ENCODE measurements at places on chromosomes 4 and X.

DNA sequence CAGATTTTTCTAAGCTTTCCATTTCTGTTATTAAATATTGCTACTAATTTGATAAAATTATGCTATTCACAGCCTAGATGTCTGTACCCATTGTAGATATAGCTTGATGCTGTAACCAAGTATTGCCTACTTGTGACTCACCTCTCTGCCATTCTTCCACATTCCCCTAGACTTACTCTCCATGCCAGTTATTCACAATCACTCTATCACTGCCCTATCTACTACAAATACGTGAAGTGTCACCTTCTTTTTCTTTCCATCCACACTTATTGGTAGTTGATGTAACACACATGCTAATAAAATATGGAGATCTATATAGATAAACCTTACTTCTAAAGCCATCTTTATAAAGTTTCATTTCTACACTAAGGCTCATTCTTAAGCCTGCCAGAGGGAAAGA lies 179.4 kb upstream of the PACRGL start:
- DNase-seq: no peak

DNA sequence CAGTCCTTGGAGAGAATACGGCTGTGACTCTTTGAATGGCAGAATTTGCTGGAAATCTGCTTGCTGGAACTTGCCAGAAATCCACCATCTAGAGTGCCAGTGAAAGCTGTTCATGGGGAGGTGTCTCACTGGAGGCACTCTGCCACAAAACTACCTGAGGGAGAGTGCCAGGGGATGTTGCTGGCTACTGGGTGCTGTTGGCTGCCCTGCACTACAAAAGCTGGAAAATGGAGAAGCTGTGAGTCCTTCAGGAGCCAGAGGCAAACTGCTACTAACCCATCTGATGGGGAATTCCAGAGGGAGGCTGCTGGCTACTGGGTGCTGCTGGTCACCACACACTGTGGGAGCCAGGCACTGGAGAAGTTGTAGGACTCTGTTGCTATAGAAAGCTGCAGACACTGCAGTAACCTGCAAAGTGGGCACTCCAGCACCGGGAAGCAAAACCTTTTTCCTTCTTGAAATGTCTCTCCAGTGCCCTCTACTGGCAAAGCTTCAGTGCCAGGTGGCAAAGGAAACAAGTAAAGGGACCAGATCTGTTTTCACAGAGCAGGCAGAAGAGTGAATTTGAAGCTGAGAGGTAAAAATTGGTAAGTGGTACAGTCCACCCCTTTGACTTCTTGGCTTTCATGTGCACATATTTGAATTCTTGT lies 47.8 kb upstream of the HSD17B10 start:
- DNase-seq: peak; percentile 38

DNA sequence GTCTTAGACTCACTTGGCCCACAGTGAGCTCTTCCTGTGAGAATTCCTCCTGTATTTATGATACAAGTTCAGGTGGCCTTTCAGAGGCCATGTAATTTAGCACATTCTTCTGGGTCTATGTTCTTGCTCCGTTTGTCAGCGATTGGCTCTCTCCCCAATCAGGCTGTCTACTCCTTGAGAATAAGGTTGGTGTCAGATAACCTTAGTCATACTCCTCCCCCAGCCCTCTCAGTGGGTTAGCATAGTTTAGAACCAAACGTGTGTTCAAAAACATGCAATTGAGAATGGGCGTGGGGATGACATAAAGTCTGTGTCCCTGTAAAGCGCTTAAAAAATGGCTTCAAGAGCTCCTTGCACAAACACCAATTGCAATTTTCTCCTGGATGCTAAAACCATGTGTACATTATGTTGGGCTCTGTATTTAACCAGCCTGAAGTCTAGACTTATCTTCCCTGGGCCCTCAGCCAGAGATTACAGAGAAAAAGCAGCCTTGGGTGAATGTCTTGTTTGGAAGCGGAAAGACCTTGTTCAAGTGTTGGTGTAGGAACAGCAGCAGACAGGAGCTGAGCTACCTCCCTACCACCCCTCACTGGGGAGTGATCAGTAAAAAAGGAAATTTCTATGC lies 9.9 kb upstream of the CT47C1 start:
- no peak for DNase-seq

DNA sequence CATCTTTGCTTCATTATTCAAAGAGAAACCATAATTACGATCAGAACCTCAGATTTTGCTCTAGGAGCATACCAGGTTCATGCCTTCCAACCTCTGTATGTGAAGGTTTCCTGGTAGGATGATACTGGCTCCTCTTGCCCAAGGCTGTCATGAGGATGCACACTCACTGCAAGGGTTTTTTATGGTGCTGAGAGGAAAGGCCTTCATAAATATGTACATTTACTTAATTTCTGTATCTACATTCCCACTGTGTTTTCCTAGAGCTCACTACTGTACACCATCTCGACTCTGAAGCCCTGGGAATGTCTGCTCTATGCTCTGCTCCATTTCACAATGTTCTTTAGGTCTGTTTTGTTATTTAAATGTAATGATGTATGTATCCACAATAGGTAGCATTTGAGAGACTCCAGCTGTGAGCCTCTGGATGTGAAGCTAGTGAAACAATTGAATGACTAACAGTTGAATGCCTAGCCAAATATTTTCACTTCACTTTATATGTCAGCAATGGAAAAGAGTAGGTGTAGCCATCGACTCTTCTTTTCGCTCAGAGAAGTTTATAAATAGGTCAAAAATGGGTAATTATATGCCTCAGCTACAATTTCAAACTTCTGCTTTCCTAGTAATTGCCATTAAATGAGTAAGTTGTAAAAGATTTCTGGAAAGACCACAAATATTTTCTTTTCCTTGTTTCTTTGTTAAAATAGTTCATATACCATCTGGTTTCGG lies 228.0 kb downstream of the PALLD start:
- DNase-seq: no peak

DNA sequence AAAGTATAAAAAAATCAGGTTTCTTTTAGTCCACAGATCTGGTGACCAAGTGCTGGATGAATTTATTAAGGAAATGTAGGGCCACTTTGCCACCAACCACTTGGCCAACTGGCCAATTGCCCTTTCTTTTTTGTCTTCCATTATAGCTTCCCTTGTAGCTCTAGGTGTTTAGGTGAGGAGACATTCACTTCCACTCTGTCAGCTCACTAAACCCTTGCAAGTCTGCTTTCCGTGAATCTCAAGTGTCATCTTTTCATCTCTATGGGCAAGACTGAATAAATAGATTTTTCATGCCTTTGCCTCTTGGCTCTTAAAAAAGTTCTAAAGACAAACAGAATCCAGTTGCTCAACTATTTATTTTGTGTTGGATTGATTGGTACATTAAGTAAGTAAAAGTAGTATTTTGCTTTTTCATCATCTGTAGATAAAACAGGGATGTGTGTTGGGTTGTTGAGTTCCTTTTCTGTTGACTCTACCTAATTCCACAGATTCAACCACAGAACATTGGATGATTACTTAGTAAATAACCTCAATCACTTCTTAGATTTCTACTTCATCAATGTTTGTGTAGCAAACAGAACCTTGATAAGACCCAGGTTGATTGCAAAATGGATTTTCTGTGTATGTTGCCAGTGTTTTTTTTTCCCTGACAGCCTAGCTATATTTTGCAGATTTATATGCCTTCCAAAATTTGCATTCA lies 68.1 kb upstream of the GRXCR1 start:
- peak; percentile 38 for DNase-seq

DNA sequence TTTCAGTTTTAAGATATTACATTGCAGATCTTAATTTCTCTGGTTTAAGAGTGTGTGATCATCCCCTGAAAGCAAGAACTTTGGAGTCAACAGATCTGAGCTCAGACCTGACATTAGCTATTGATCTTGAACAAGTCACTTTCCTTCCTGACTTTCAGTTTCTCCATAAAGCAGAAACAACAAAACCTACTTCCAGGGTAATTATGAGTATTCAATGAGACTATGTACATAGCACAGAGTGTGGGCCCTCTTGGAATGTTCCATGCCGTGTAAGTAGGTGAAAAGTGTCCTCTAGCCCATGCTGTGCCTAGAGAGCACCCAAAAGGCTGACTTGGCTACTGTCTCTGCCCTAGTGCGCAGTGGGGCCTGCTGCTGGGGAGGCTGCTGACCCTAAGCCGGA lies 188.0 kb upstream of the RPL34 start:
- no peak for DNase-seq

- DNase-seq: no peak
These were observed 42.7 kb downstream of the GATB start for GRCh38 chr4:151717909-151718628.

DNA sequence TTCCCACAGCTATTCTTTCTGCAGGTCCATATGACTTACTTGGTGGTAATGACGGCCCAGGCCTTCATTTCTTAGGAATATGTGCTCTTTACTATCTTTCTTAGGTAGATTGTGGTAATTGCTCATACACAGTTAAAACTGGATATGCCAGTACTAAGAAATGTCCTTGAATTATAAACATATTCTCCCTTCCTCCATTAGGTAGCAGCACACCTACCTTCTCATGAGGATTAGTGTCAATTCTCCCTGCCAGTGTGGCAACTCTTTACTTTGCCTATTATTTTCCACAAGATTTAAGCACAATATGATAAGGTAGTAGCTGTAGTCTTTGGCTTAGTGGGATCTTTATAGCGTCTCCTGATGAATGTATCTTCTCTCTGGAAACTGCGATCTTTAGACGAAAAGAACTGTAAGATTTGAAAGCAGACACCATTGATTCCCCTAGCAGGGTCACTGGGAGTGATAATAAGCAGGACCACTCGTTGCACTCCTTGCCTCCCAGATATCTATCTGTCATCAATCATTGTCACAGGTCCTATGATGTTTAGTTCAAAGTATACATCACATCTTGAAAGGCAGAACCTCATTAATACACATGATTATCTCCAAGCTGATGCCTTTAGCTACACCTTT lies 1240.7 kb downstream of the C4orf33 start:
- no peak for DNase-seq

DNA sequence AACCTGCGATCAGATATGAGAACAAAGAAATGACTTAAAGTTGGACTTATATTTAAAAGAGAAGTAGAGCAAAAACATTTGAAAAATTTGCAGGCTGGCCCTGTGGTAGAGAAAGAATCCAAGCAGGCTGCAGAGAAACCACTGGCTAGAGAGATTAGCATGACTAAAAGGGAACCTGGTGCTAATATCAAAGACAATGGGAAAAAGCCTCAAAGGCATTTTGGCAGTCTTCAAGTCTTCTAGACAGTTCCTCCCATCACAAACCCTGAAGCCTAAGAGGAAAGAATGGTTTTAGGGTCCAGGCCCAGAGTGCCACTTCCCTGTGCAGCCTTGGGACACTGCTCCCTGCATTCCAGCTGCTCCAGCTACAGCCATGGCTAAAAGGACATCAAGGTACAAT lies 33.4 kb downstream of the KCTD8 start:
- DNase-seq: no peak

GRCh38 chr4:87530229-87530628 lies 1.1 kb upstream of the SPARCL1 start:
- no peak for DNase-seq

GRCh38 chr4:98928505-98929340 lies at the start of gene EIF4E:
Gene EIF4E (minus strand): TSS chr4:98929133. CDS start chr4:98929112, 21 bp downstream.
- DNase-seq: peak; percentile 98

- DNase-seq: no peak
These were observed 134.6 kb downstream of the KDM6A start for GRCh38 chrX:45007598-45007997.

GRCh38 chr4:139736661-139737060 lies 71.0 kb downstream of the MGST2 start:
- no peak for DNase-seq

- DNase-seq: no peak
These were observed 29.3 kb downstream of the WDR1 start for GRCh38 chr4:10087152-10087791.

- DNase-seq: no peak
These were observed 174.6 kb downstream of the PRR32 start for GRCh38 chrX:126994032-126994600.

- DNase-seq: no peak
These were observed 21.7 kb upstream of the TBC1D8B start for GRCh38 chrX:106780664-106781377.

DNA sequence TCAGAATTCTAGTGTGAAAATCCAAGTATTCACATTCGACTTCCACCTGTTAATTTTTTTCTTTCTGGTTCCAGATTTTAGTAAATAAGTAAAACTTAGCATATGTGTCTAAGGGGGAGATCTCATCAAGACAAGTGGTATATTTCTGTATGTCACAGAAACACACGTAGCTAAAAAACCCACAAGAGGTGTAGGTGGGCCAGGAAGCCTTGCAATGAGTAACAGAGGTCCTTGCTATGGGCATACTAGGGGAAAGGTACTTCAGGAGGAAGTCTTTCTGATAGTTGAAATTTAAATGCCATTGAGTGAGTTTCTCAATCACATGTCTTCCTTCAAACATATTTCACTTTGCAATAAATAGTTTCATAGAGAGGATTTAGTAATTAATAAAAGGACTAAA lies 315.8 kb downstream of the MID1IP1 start:
- DNase-seq: no peak

GRCh38 chr4:26223155-26223554 lies 97.7 kb upstream of the RBPJ start:
- no peak for DNase-seq

DNA sequence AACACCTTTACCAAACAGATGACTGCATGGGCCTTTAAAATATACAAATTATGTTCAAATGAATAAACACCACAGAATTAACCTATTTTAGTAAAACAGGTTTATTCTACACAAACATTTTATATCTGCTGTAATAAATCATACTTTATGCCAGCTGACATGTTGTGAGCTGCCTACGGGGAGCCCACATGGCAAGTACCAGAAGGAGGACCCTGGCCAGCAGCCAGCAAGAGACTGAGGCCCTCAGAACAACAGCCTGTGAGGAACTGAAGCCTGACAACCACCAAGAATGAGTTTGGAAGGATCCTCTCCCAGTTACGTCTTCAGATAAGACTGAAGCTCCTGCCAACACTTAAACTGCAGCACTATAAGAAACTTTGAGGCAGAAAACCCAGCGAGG lies 377.0 kb downstream of the PDGFC start:
- no peak for DNase-seq

DNA sequence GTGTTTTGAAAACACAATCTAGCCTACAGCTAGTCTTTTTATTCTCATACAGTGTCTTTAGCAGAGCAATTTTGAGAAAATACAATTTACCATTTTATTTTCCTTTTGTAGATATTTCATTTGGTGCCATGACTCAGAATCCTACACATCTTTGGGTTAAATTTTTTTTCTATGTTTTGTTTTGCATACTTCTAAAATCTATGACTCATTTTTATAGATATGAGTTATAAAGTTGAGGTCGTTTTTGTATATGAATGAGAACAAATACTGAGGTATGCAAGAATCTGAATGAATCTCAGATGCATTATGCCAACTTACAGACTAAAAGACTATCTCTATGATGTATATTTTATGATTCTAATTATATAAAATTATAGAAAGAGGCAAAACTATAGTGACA lies 206.5 kb upstream of the ANXA10 start:
- DNase-seq: no peak

- DNase-seq: peak; percentile 24
These were observed 108.8 kb downstream of the HHIP start for GRCh38 chr4:144754562-144755410.
